HCEC 1CT (cell line): ENCODE measurements at places on chromosomes 7 and 10.
A peak's percentile ranks its signal among the peaks of the same experiment; 100 is the strongest.

DNA sequence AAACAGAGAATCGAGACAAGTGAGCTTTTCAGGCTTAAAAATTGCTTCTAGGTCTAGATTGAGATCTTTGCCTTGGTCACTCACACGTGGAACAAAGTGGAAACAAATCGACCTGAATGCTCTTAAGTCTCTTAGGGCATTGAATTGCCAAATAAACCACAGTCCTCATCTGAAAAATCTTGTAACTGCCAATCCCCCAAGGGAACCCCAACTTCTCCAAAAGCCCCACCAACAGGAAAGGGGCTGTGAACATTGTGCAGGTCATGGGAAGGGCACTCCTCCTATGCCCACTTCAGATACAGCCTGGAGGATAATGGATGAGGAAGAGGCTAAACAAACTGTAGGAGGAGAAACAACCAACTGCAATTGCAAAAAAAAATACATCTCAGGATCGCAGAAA lies 91.3 kb downstream of the DGKI start:
- DNase-seq, result no peak

- no peak for DNase-seq
Observed at GRCh38 chr10:81104494-81104893, 566.8 kb downstream of the SH2D4B start.

DNA sequence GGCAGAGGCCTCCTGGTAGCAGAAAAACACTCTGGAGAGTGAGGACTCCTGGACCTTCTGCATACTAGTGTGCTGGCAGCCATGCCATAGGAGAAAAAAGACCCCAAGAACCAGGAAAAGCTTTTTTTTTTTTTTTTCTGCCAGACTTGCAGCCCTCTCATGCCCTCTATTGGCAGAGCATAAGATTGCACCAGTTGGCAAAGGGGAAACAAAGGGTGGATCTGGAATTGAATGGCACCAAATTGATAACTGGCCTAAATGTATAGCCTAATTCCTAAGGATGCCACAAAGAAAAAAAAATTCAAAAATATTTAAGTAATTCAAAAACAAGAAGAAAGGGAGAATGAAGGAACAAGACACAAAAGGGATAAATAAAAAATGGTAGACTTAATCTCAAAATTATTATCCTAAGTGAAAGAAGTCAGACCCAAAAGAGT lies 112.5 kb upstream of the GHITM start:
- no peak for DNase-seq

GRCh38 chr10:87864496-87865059 lies 1.2 kb downstream of the PTEN start:
- peak; percentile 35 for DNase-seq

GRCh38 chr10:33800986-33801385 lies 466.5 kb upstream of the NRP1 start:
- no peak for DNase-seq

DNA sequence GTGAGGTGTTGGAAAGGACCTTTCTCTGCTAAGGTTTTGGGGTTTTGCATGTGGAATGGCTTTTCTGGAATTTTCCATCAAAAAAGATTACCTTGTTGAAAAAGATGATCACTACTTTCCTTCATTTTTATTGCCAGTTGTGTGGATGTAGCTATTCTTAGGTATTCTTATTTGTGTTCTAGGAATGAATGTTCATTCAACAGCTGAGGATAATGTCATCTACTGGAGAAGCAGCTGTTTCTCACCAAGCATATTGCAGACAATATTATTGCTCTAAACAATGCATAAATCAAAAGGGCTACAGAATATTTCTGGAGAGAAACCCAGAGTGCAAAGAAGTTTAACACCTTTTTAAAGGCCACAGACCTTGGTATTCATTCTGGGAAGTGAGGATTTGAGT lies 145.6 kb upstream of the CALCR start:
- DNase-seq, result no peak

DNA sequence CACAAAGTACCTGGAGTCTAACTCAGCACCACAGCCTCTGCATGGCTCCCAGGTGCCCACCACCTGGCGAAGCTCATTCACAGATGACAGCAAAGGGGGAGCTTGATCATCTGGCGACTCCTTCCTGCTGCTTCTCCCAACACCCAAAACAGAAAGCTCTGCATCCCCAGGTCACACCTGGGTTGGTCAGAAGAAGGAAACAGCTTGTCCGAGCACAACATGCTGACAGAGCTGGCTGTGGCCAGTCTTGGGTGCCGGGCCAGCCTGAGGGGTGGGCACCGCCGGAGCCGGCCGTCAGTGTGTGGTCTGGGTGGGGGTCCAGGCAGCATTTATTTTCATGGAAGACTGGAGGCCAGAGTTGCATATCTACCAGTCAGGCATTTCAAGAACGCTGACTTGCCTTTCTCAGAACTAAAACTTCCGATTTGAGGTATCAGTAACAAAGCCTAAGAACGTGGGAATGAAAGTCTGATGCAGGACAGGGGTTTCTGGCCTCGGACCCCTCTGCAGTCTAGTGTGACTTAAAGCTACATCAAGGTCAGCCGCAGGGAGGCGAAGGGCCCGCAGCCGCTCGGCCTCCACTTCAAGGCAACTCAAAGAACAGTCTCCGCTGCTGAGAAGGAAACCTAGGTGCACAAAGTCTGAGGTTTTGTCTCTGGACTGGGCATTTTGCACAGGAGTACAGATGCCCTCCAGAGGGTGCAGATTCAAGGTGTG lies 109.6 kb downstream of the CYTH3 start:
- no peak for DNase-seq

DNA sequence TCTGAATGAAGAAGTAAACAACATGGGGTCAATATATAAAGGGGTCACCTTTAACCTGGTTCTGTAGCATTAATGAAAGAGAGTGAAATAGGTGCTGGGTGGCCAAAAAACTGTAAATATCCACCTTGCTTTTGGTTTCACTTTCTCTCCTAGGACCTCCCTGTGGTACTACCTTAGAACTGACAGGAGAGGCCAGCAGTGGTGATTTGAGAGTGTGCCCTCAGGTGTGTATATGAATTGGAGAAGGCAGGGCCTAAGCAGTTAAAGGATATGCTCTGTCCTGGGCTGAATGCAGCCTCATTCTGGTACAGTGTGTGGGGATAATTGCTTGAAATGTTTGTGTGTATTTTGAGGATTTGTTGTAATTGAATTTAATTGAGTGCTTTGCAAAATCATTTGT lies 62.0 kb downstream of the BBS9 start:
- no peak for DNase-seq

GRCh38 chr10:98340261-98340939 lies 72.4 kb upstream of the LOXL4 start:
- DNase-seq, result no peak

- no peak for DNase-seq
Observed at GRCh38 chr7:1670894-1671593, 967 bp downstream of the ELFN1 start.

GRCh38 chr7:143405173-143406001 lies 3.3 kb downstream of the EPHA1 start:
- DNase-seq, result peak; percentile 67
